ENCODE measurements at places on chromosomes 7 and 10.

DNA sequence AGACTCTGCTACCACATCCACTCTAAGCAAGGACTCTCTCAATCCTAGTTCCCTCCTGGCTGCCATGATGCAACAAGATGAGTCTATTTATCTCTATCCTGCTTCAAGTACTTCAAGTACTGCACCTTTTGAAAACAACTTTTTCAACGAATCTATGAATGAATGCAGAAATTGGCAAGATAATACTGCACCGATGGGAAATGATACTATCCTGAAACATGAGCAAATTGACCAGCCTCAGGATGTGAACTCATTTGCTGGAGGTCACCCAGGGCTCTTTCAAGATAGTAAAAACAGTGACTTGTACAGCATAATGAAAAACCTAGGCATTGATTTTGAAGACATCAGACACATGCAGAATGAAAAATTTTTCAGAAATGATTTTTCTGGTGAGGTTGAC is 40.7 kb downstream of the AHR start:
- DNase-seq = no peak

DNA sequence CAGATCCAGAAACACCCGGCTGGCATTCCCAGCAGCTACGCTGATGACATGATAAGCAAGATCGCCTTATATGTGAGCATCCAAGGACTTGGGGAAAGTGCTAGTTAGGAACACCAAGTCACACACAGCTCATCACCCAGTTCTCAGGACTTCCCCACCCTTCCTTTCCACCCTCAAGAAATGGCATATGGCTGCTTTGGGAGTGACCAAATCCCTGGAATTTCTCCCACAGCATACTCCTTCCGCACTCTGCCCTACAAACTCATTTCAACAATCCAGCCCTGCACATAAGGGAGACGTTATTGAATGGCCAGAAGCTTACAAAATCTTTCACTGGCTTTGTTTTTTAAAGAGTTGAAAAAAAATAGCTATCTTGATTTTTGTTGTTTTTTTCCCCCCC is 4.2 kb downstream of the ITIH5 start:
- DNase-seq = no peak

GRCh38 chr10:51433949-51434475 is 265.4 kb downstream of the CSTF2T start:
- no peak for DNase-seq

DNA sequence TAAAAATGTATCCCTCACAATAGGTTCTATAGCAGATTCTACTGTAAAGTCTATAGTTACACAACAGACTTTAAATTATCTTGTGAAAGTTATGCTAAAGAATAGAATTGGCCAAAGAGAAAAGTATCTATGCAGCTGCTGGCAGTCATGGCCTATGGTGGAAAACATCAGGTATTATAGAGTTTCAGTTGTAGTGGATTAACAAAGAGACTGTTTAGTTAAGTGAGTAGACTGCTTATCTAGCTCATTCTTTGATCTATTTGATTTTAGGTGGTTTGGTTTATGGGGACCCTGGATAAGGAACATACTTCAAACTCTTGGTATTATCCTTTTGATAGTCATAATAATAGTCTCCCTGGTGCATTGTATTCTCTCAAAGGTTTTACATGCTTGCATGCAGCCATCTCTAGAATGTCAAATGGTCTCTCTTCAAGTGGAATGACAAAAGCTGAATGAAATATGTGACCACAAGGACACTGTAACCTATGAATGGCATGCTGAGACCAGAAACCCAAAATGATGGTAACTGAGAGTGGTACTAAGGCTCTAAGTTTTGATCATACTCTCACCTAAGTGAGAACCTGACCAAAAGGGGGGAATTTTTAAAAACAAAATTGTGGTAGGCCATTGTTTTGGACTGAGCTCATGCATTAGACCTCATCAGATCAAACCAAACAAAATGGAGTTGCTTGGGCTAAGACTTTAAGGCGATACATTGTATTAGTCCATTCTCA is 54.9 kb upstream of the NAMPT start:
- DNase-seq = no peak

- DNase-seq = no peak
Measured at GRCh38 chr10:131845505-131846239, 55.1 kb upstream of the PPP2R2D start.

GRCh38 chr10:67764012-67764822 is 68.2 kb upstream of the CTNNA3 start:
- peak; percentile 97 for DNase-seq

- no peak for DNase-seq
Measured at GRCh38 chr7:23294549-23295400, 4.4 kb upstream of the MALSU1 start.

GRCh38 chr7:145732521-145732920 is 384.1 kb upstream of the CNTNAP2 start:
- DNase-seq = no peak

DNA sequence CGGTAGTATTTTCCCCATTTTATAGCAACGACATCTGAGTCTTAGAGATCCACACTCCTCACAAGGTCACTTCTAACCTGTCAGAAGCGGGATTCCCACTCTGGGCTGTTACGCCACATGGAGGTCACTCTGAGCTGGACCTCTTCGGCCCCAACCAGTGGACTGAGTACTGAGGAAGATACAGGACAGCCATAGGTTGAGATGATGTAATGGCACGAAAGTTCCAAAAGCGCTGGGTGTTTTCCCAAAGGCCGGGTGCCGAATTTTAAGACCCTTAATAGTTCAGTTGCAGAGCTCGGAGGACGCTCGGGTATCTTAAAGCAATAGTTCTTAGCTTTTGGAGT is 699 bp downstream of the GHITM start:
- no peak for DNase-seq

DNA sequence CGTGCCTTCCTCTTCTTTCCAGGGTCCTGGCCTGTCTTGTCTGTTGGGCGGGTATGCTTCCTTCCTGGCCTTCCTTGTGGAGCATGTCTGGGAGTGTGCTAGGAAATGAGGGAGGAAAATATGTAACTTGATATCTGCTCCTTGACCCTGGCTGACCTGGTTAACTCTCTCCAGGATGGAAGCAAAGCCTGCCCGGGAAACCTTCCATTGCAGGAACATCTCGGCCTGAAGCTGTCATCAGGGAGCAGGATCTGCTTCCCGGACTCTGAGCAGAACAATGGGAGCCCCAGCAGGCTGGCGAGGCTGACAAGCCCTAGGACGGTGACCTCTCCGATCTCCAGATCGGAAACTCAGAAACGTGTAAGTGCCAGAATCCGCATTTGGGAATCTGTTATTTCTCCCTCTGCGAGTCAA is 340.3 kb downstream of the FRMD4A start:
- no peak for DNase-seq

DNA sequence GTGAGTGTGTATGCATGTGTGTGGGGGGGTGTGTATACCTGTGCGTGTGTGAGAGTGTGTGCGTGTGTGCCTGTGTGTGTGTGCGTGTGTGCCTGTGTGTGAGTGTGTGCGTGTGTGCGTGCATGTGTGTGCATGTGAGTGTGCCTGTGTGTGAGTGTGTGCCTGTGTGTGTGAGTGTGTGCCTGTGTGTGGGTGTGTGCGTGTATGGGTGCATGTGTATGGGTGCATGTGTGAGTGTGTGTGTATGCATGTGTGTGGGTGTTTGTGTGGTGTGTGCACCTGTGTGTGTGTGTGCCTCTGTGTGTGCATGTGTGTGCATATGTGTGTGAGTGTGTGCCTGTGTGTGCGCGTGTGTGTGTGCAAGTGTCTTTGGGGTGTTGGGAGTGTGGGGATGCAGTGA is 6.4 kb downstream of the ANTXRL start:
- DNase-seq = no peak

DNA sequence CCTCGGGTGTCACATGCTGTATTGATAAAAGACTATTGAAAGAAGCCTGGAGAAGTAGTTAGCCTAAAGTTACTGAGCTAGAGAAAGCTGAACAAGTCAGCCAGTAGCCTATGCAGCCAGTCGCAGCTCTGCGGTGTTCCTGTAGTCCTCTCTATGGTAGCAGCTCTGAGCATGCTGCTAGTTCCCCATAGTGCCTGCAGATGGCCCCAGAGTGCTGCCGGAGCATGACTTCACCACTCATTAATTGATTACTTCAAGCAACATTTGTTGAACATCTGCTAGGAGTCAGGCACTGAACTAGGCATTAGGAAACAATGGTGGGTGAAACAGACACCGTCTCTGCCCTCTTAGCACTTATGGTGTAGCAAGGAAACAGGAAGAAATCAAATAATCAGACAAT is 422.7 kb downstream of the SORCS3 start:
- peak; percentile 37 for DNase-seq

- no peak for DNase-seq
Measured at GRCh38 chr10:132509506-132510173, 27.9 kb upstream of the INPP5A start.

GRCh38 chr7:159075563-159076238 is 69.0 kb downstream of the VIPR2 start:
- no peak for DNase-seq

DNA sequence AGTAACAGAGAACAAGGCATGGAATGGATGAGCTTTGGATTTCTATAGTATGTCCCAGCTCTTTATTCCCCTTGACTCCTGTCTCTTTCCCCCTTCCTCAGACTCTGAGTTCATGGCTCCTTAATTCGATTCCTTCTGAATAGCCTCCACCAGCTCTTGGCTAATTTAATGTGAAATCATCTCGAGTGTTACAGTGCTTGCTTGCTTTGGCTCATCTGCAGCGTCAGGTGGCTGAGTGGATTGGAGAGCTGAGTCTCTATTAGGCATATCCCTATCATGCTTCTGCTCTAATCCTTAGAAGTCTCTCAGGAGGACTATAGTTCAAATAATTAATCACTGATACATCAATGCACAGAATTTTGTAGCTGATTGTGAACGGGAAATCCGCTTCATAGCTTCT is 134.6 kb downstream of the LRRC4 start:
- no peak for DNase-seq

DNA sequence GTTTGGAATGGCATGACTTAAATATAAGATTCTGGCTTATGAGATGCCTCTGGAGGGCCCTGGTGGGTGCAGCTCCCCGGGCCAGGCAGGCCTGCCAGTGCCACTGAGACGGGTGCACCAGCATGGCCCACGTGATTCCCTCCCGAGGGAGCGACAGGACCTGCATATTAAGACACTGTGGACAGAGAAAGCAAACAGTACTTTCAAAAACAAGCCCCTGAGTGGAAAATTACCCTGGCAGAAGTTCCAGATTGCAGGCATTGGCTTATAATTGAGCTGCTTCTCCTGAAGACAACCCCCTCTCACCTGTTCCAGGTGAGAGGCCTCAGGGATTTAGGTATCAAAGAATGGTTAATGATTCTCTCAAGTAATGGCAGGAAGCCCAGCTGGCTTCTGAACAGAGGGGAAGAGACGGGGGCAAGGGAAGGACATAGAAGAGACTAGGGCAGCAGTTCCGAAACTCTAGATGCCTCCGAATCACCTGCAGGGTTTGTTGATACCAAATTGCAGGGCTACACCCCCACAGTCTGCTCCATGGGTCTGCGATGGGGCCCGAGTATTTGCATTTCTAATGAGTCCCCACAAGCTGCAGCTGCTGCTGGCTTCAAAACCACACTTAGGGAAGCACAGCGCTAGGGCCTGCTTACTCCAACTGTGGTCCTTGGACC is 66.0 kb upstream of the DOCK1 start:
- DNase-seq = no peak

DNA sequence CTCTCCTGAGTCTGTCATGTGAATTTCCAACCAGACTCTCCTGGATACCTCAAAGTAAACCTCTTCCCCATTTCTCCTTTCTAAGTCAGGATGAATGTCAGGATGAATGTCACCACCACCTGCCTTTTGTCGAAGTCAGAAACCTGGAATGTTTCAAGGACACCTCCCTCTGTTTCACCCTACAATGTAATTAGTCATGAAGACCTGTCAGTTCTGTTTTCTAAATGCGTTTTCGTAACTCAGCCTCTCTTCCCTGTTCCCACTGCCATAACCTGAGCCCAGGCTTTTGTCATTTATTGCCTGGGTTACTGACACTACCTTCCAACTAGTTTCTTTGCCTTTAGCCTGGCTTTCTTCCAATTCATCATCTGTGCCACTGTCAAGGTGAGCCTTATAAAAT is 5.5 kb upstream of the STN1 start:
- DNase-seq = no peak

GRCh38 chr7:55072251-55072650 is 53.4 kb downstream of the EGFR start:
- no peak for DNase-seq

DNA sequence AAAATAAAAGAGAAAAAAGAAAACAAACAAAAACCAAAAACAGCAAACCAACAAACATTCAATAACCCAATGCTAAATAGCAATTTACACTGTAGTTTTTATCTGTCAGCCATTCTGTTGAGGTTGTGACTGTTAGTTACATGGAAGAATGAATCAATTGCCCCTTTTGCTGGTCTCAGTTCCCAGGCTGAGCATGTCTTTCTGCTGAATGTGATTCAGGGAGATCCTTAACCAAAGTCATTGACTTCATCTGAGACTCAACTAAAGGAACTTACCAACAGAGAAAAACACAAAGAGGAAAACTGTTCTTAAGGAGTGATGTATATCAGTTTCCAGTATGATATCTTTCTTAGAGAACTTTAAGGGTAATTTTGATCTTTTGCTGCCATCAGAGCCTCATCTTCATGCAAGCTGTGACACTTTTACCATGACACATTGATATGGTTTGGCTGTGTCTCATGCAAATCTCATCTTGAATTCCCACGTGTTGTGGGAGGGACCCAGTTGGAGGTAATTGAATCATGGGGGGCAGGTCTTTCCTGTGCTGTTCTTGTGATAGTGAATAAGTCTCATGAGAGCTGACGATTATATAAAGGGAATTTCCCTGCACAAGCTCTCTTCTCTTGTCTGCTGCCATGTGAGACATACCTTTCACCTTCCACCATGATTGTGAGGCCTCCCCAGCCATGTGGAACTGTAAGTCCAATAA is 469.8 kb downstream of the KIF20B start:
- DNase-seq = no peak

DNA sequence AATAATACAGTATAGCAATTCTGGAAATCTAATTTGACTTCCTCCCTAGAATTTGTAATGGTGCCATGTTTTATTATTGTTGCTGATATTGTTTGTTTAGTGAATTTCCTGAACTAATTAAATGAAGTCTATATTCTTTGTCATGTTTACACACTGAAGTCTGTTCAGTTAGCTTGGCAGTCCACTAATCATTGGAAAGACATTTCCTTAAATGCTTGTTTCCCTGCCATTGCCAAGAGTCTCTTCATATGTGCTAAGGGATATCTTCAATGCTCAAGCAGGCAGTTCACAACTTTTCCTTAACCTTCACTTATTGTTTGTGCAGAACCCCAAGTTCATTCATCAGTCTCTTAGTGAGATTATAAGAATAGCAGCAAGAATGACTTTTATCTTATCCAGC is 755.3 kb downstream of the INHBA start:
- DNase-seq = no peak
